Activated T-cell treated with anti-CD3 and anti-CD28 coated beads for 1 hour (primary cell): ENCODE measurements at places on chromosomes 5 and 9.

GRCh38 chr9:2285416-2286332 lies 270.5 kb downstream of the SMARCA2 start:
- no peak for DNase-seq

GRCh38 chr9:34987160-34987901 lies 2.2 kb upstream of the DNAJB5 start:
- DNase-seq, result no peak

DNA sequence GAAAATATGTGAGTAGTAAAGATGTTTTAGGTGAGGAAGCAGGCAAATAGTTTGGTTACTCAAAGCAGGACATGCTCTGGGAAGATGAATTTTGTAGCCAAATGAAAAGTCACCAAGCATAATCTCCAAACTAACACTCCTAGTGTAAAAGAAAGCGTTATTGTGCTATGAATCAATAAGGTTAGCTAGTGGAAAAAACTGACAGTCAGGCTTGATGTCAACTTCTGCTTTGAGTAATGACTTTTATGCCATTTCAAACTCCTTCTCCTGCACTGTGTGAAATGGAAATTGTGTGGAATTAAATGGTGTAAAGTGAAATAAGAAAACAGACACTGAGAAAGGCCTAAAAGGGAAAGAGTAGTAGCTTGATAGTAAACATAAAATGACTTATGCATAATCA lies 637.2 kb upstream of the DMAC1 start:
- no peak for DNase-seq

DNA sequence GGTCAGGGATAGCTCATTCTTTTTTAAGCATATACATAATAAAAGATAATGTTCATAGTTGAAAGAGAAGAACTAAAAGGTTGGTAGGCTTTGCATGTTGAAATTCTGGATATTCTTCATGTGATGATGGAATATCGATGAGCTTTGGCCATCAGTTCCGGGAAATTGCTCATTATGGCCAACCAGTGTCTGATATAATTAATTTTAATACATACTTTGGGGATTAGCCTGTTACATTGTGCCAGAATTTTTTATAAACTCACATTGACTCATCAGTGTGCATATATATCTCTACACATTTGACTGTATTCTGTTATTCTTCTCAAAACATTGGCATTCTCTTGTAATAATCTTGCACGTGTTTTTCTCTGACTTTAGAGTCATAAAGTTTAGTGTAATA lies 84.3 kb downstream of the NNT start:
- DNase-seq, result no peak

- DNase-seq, result no peak
Measured at GRCh38 chr9:118209343-118209742, 505.1 kb downstream of the TLR4 start.
